ENCODE measurements at places on chromosomes 1 and 21.

GRCh38 chr1:22914633-22915217, 57.9 kb downstream of the LACTBL1 start:
- DNase-seq, result no peak

GRCh38 chr1:92855236-92855635, 23.4 kb downstream of the RPL5 start:
- DNase-seq, result no peak

GRCh38 chr1:27609210-27609555, 5.2 kb upstream of the AHDC1 start:
- no peak for DNase-seq

GRCh38 chr1:33211972-33212371, 30.1 kb upstream of the TRIM62 start:
- no peak for DNase-seq

DNA sequence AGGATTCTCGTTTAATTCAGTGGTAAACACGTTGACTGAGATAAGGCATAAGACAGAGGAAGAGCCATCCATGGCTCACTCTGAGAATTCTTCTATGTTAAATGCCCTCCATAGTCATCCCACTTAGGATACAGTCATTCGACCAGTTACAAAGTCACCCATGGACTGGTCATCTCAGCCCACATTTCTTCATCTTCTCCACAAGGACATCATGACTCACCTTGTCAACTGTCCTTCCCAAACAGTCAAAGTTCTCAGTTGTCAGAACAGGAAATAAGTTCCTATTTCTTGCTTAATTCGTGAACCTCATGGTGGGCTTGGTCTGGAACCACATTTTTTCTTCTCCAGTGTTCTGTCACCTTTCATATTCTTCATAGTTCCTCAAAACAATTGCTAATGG, 133.2 kb downstream of the TGFB2 start:
- no peak for DNase-seq

DNA sequence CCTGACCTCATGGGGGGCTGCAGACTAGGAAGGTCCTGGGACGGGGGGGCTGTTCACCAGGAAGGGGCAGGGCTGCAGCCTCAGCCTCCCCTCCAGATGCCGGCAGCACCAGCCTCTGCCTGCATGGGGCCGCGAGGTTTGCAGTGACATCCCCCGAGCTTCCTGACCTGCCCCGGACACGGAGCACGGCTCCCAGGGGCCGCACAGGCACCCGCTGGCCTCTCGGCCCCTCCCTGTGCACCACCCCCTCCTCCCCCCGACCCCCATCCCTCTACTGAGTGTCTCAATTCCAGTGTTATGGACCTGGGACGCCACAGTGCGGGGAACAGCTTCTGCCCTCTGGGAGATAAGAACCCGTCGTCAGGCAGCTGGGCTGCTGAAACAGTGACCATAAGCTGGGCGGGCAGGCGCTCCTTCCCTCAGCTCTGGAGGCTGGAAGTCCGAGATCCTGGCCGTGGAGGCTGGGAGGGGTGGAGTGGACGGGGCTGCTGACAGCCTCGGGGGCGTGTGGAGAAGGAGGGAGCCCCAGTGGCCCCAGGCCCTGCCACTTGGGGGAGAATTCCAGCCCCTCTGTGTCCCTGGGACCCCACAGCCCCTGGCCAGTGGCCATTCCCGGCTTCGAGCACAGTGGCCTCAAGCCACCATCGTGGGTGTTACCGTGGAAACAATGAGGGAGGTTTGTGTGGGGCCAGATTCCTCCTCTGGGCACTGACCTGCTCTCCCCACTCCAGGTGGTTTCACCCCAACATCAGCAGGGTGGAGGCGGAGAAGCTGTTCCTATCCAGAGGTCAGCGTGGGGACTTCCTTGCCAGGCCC, 11.6 kb downstream of the RNF223 start:
- no peak for DNase-seq

- no peak for DNase-seq
Measured at GRCh38 chr1:68359045-68359444, 90.7 kb downstream of the RPE65 start.

DNA sequence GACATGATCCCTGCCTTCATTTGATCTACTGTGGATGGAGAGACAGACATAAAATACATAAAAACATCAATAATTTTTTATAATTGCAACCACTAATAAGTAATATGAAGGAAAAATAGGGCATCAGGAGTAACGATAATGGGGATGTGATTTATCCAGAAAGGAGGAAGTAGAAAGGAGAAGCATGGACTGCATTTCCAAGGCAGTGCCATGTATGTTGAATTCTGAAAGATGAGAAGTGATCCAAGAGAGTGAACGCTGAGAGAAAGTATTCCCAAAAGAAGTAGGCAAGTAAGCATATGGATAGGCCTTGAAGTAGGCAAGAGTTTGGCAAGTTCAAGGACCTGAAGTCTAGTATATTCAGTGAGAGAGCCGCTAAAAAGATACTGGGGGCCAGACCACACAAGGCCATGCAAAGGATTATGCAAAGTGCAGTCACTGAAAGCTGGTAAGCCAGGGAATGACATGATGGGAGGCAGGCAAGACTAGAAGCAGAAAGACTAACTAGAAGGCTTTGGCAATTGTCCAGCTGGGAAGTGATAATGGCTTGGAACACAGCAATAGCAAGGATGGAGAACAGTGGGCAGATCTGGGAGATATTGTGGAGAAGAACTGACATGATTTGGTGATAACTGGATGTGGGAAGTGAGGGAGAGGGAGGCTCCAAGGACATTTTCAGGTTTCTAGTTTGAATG, 85.9 kb downstream of the TM2D1 start:
- no peak for DNase-seq
